Prostate gland (tissue), 2 donors: ENCODE measurements at places on chromosomes 7 and 10. TPM values are rescaled to one million over a fixed set of nuclear protein-coding genes. Genes with fewer than 3 reads are reported as not detected.

GRCh38 chr10:72525277-72525676 is 100.6 kb downstream of the MICU1 start:
- no peak overlapping the region for H3K4me3 ChIP-seq
- H3K27ac ChIP-seq: no peak overlapping the region
- no peak for DNase-seq
- no peaks in the 10 kb centered on the region for H3K4me1 ChIP-seq

DNA sequence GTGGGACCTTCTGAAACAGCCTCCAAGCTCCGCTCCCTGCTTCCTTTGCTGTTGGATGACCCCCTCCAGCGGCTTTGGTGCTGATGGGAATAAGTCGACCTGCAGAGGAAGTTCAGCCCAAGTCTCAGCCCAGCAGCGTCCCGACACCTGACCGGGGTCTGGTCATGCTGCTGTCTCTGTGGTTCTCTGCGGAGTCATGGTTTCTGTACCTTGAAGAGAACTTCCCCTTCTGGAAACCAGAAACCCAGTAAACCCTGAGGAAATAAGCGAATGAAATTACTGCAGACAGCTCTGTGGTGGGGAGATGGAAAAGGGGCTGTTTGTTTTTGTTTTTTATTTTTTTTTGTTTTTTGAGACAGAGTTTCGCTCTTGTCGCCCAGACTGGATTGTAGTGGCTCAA is 18.3 kb upstream of the ZNF12 start:
- H3K4me1 ChIP-seq: no peaks in the 10 kb centered on the region
- no peak overlapping the region for H3K4me3 ChIP-seq
- H3K36me3 ChIP-seq: no peaks in the 10 kb centered on the region
- DNase-seq: no peak
- no peak overlapping the region for H3K27ac ChIP-seq
- H3K27me3 ChIP-seq: no peaks in the 10 kb centered on the region

Gene ANKRD7
- total RNA-seq: 0.36 TPM

GRCh38 chr10:102299873-102300272 is 54.5 kb downstream of the GBF1 start:
- no peaks in the 10 kb centered on the region for H3K27me3 ChIP-seq
- H3K27ac ChIP-seq: no peak overlapping the region
- no peak for DNase-seq

GRCh38 chr10:48273741-48274140 is 755 bp downstream of the FRMPD2 start:
- H3K36me3 ChIP-seq: no peaks in the 10 kb centered on the region
- H3K27ac ChIP-seq: no peak overlapping the region

DNA sequence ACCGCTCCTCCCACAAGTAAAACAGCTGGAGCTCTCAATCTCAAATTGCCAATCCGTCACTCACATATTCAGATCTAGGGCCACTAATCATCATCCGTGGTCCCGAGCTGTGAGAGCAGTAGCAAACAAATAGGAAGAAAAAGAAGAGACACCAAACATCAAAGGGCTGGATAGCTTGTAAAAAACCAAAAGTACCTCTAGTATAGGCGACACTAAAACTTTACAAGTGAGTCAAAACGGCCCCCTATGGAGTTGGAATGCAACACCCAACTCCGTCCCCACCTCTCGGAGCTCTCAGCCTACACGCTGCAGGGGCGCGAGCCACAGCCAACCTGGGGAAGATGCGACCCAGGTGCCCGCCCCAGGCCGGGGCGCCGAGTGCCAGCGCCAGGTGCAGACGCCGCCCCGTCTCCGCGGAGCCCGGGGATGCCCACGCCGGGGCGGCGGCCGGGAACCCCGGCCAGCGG is 581 bp downstream of the FAM3C start:
- H3K4me1 ChIP-seq: no peaks in the 10 kb centered on the region
- peak overlapping the region; percentile 73 for H3K27ac ChIP-seq
- H3K4me3 ChIP-seq: peak overlapping the region; percentile 79
- no peak for DNase-seq
- H3K36me3 ChIP-seq: no peaks in the 10 kb centered on the region

DNA sequence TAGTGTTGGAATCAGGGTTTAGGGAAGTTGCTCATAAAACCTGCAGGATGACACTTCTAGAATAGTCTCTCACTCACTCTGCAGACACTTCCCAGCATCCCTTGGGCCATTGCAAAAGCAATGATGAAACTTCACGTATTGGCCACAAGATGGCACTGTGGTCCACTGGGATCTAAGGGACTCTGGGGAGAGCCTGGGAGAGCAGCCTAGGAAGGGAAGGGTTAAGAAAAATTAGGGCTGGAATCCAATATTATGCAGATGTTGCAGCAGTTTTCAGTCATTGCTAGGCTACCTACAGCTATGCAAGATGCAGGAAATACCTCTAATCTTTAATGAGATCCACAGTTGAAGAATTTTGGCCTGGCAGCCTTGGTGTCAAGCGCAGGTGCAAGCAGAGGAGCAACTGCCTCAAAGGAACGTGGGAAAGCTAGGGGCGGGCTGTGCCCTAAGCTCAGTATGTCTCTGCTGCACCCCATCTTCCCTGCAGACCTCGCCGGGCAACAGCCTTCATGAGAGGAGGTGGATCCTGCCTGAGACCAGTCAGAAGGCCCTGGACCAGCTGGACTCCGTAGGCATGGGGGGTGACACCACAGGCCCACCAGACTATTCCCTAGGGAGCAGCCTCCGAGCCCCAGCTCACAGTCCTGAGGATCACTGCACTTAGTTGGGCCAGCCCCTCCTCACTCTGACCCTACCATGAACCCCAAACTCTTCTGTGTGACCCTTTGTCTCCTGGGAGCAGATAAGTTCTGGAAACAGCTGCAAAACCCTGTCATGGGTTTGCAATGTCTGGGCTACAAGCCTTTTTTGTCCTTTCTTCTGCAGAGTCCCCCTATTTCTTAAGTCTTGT is 127.9 kb upstream of the PRSS58 start:
- H3K27ac ChIP-seq: no peak overlapping the region
- no peak overlapping the region for H3K4me3 ChIP-seq
- no peak for DNase-seq
- no peaks in the 10 kb centered on the region for H3K4me1 ChIP-seq

DNA sequence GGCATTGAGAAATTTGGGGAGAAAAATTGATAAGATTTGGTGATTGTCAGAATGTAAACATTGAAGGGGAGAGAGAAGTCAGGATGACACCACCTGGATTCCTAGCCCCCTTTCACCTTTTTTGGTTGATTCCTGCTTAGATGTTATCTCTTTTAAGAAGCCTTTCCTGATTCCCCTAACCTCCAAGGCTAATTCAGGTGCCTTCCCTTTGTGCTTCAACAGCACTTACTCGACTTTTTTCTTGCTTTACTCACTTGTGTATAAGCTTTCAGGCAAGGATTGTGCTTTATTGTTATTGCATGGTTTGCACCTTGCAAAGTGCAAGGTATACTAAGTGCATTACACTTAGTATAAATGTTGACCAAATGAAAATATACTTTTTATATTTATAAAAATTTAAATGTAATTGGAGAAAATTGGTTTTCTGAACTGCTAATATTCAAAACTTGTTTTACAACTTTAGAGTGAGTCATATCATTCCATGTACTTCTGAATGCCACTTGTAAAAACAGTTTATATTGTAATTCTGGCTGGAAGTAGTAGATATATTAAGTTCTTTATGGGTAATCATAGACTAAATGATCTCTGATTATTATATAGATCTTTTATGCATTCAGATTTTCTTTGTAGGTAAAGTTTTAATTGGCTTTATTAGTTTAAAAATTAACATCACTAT is 13.2 kb downstream of the SHOC2 start:
- no peaks in the 10 kb centered on the region for H3K27me3 ChIP-seq
- H3K36me3 ChIP-seq: no peaks in the 10 kb centered on the region
- DNase-seq: no peak
- no peak overlapping the region for H3K4me3 ChIP-seq
- no peaks in the 10 kb centered on the region for H3K4me1 ChIP-seq
